ENCODE measurements at places on chromosomes 11 and 22. TPM values are rescaled to one million over a fixed set of nuclear protein-coding genes. Genes with fewer than 3 reads are reported as not detected.

The CLDN5 gene
- total RNA-seq, result not detected

The RBMXL2 gene
- not detected for total RNA-seq

The PIH1D2 gene
- total RNA-seq, result 0.38 TPM

The CNTN5 gene
- total RNA-seq, result not detected

The ATM gene
- total RNA-seq, result 77.1 TPM

The ARHGAP8 gene
- total RNA-seq, result 0.42 TPM

DNA sequence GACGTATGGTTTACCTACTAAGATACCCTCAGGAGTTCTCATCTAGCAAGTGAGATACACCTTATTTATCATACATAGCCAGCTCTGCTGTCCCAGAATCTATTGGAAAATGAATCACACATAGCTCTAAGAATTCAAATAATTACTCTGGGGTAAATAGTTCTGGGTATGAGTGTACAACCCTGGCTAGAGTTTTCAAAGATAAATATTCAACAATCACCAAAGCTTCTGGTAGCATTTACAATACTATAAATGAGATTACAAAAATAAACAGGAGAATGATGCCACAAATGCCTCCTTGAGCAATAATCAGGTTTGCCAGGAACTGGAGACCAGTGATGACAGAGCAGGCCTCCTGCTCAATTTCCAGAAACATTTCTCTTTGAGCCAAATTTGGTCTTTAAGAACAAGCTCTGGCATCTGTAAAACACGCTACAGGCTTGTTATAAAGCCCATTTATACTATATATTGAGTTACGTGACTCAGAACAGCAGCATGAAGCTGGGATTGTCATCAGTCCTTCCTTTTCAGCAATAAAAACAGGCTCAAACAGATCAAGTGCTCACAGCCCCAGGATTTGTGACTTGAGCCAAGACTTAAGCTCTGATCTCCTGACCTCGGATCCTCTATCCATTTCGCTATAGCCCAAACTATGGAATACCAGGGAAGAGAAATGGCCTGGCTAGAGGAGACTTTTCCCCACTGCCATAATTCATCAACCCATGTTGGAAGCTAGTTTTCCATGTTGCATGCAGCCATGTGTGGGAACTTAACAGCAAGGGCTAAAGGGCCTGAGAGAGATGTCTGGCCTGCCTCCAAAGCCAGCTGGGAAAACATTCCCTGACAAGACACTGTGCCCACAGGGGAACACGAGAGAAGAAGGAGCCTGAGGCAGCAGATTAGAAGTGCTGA lies 19.7 kb downstream of the RAB30 start:
- DNase-seq, result no peak

DNA sequence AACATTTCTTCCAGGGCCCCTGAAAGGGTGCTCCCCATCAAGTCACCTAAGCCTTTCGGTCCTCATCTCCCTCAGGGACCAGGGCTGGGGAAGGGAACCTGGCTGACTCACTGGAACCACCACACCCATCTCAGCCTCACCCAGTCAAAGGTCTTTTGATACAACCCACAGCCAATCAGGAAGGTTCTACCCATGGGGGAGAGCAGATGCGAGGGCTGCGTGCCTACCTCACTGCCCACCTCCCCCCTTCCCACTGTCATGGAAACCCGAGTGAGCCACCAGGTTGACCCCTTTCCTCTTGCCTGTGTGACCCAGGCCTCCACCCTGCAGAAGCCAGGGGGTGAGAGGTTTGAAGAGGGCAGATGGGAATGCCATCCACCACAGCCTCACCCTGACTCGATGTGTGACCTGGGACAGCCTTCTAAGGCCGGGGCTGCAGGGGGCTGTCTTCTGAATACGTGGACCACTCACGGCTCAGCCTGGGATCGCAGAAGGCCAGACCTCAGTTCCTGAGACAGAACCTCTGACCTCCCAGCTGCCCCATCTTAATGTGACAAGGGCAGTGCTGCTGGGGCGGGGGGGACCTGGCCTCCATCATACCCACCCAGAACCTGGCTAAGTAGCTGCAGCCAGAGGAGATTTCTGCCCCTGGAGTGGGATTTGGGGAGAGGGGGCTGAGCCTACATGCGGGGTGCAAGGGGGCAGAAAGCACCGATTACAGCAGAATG lies 2.7 kb downstream of the MDK start:
- no peak for DNase-seq

- DNase-seq, result peak; percentile 77
Observed at GRCh38 chr11:2298795-2299761, 2.6 kb downstream of the C11orf21 start.

GRCh38 chr11:12818333-12819015 lies 144.3 kb downstream of the TEAD1 start:
- DNase-seq, result no peak

GRCh38 chr11:33296695-33297094 lies 39.5 kb downstream of the HIPK3 start:
- DNase-seq, result no peak

- no peak for DNase-seq
Observed at GRCh38 chr11:101574886-101575285, 8.9 kb downstream of the TRPC6 start.

- no peak for DNase-seq
Observed at GRCh38 chr11:60777106-60777505, 8.0 kb upstream of the MS4A10 start.

- no peak for DNase-seq
Observed at GRCh38 chr11:44171518-44171917, 76.0 kb downstream of the EXT2 start.

GRCh38 chr22:44892803-44893730 lies 116.7 kb downstream of the PHF21B start:
- DNase-seq, result no peak

- peak; percentile 63 for DNase-seq
Observed at GRCh38 chr11:64854534-64855502, 10.4 kb upstream of the CDC42BPG start.

DNA sequence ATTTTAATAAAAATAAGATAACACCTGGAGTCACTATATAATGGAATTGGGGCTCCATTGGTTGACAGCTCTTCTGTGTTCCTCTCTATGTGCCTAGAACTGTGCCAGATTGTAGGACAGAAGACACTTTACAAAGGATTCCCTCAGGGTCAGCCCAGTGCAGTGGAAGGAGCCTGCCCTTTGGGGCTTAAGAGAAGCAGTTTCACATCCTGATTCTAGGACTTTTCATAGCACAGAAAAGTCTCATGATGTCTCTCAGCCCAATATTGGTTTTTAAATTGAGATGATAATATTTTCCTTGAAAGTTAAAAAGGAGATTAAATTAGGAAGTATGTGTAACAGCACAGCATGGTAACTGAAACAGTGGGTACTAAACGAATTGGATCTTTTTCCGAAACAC lies 7.1 kb downstream of the PLAAT4 start:
- DNase-seq, result no peak

- no peak for DNase-seq
Observed at GRCh38 chr11:72930008-72930407, 115.8 kb downstream of the ATG16L2 start.

DNA sequence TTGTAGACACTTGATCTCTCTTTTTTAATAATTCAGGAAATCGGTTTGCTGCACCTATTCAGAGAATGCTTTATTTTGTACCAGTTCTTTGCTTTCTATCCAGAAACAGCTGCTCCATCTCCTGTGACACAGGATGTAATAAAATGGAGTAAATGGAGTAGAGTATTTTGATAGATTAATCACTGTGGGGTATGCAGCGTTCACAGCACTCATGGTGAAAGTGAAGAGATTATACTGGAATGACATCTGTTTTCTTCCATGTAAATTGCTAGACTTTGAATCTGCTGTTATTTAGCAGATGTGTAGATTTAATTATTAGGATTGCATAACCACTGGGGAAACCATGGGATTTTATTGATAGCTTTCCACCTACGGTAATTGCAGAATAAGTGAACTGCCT lies 227.3 kb upstream of the ARHGAP42 start:
- no peak for DNase-seq

- no peak for DNase-seq
Observed at GRCh38 chr22:47663615-47664605, 901.5 kb downstream of the TBC1D22A start.

DNA sequence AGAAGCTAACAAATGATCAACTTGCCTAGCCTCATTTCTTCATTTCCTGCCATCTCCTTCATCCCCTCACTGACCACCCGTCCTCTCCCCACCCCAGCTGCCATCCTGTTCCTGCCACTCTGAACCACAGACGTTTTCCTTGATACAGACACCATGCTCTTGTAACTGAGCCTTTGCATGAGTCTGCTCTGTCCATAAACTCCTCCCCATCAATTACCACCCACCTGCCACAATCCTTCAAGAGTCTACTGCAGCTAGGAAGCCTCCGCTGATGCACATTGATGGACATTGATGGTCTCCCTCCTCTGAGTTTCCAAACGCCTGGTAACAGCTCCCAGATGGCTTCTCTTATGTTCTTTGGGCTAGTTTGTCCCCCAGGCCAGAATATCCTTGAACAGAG lies 193.8 kb downstream of the DBX1 start:
- DNase-seq, result no peak

- DNase-seq, result no peak
Observed at GRCh38 chr11:113059548-113059947, 98.3 kb downstream of the NCAM1 start.

DNA sequence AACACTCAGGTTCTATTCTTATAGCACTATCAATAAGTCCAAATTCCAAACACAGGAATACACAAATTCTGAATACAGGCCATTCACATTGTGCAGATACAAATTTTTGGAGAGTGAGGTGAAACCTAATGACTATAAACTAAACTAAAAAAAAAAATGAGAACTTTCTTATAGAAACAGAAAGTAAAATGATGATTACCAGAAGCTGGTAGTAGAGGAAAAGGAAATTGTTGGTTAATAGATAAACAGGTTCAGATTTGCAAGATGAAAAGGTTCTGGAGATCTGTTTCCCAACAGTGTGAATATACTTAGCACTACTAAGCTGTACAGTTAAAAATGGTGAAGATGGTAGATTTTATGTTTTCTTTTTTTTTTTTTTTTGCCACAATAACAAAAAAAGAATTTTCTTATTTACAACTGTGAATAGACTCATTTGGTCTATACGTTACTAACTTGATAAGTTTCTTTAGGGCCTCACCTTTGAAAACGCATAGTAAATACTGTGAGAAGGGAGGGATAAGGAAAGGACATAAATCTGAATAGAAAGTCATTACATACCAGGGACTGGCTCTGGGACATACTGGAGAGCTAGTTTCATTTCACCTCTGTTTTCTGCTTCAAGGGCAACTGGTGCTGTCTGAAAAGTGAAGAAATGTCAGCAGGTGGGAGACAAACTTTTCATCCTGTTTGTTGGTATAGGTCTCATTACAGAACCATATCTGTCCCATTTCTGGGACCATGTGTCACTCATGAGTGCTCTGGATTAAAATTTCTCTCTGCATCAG lies 14.2 kb upstream of the CCDC89 start:
- DNase-seq, result no peak

DNA sequence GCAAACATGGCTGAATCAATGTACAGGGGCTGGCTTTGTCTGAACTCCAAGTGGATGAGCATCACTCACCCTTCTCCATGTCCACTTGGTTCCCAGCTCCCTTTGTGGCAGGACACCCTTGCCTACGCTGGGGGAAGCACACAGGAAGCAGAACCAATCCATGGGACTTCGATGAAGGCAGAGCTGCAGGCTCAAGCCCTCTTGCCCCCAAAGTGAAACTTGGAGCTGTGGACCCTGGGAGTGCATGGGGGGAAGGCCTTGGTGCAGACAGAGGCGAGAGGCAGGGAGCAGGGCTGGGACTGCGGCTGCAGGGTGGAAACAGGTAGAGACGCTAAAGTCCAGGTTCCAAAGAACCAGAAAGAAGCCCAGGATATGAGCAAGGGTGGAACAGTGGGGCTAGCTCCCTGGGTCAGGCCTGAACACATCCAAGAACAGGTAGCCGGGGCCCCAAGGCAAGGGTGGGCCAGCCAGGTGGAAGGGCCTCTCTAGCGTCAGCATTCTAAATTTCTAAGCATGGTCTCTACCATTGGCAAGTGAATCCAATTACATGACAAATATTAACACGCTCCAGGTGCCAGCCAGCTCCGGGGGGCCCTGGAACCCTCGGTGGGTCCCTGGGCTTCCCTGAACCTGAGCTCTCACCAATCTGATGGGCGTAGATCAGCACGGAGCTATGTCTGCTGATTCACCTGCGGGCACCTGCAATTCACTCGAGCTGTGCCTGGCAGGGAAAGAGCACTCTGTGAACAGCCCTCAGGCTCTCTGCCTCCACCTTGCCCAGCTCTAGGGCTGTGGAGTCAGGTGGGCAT lies 532.8 kb downstream of the BRD1 start:
- no peak for DNase-seq

GRCh38 chr11:9276571-9276970 lies 11.4 kb upstream of the DENND5A start:
- no peak for DNase-seq

- no peak for DNase-seq
Observed at GRCh38 chr22:36369922-36370791, 17.6 kb downstream of the MYH9 start.

DNA sequence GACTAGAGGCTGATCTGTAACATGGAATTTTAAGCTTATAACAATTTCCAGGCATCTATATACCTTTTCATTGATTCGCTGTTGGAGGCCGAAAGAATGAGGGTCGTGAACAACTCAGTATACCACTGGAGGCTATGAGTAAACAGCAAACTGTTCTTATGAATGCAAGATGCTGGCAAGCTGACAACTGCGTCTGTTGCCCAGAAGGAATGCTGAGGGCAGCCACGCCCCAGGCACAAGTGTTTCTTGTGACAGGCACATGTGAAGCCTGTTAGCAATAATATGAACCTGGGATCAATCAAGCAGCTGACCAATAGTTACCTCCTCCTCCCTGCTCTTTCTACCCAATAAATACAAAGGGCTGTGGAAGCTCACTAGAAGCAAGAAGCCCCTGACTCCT lies 15.3 kb downstream of the RTCB start:
- no peak for DNase-seq

DNA sequence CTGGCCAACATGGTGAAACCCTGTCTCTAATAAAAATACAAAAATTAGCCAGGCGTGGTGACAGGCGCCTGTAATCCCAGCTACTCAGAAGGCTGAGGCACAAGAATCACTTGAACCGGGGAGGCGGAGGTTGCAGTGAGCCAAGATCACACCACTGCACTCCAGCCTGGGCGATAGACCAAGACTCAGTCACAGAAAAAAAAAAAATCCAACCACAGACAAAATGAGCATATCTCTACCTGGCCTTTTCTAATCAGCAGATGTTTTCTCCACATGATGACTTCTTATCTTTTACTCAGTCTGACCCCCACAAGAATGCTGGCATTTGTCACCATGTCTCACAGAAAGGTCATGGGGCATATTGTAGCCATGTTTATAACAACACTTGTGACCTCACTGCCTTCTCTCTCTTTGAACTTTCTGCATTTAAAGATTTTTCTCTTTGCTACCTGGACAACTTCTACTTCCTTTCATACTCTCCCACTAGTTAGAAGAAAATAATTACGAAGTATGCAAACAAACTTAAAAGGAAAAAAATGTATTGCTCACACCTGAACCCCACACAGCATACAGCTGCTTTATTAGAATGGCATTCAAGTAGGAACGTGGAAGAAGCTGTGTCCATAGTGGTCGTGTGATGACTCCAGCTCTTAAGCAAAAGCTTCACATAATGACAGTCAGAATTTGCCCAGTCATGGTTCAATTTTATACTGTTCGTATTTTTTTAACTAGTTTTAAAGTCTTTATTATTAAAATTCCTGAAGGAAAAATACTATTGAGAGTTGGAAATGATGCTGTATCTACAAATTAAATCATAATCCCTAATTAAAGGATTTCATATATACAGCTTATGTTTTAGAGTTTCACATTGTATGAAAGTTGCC lies 65.4 kb downstream of the ZC3H12C start:
- no peak for DNase-seq
